Activated CD4-positive, alpha-beta T cell treated with anti-CD3 and anti-CD28 coated beads, Interleukin-2, amount 50 U/mL, for 48 hours (primary cell): ENCODE measurements at places on chromosomes 4 and X.

- no peak for DNase-seq
Measured at GRCh38 chrX:16138108-16138427, 14.7 kb downstream of the GRPR start.

- DNase-seq: no peak
Measured at GRCh38 chrX:38052096-38052495, 45.7 kb downstream of the SYTL5 start.

- no peak for DNase-seq
Measured at GRCh38 chr4:15653864-15654592, 1.1 kb downstream of the FBXL5 start.

DNA sequence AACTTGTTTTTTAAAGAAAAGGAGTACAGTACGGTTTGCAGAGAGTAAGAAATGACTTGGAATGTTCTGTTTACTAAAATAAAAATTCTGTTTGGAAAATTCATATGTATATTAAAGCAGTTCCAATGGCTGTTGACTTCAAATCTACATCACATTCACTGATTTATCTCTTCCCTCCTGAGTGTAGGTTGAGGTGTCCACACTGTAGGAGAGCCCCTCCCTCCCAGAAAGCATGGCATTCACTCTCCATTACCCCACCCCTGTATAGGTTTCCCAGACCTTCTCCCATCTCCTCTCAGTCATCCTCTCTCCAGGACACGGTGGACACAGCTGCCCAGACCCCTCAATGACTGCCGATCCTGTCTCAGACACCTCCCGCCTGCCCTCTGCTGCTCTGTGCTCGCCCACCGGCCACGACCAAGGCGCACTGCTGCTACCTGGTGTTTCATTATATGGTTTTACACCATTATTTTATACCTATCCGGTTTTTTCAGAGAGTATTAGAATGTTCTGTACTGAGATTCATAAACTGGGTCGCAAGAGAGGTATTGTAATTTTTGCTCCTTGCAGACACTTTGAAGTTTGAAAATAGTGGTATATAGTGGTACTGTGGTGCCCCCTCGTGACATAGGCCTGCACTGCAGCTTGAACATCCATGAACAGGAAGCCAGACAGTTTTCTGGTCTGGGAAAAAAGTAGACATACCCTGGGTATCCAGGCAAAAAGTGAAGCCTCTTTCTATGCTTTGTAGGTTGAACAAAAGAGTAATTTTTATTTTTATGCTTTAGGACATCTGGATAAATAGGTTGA is 38.8 kb upstream of the BEX4 start:
- DNase-seq: peak; percentile 64

DNA sequence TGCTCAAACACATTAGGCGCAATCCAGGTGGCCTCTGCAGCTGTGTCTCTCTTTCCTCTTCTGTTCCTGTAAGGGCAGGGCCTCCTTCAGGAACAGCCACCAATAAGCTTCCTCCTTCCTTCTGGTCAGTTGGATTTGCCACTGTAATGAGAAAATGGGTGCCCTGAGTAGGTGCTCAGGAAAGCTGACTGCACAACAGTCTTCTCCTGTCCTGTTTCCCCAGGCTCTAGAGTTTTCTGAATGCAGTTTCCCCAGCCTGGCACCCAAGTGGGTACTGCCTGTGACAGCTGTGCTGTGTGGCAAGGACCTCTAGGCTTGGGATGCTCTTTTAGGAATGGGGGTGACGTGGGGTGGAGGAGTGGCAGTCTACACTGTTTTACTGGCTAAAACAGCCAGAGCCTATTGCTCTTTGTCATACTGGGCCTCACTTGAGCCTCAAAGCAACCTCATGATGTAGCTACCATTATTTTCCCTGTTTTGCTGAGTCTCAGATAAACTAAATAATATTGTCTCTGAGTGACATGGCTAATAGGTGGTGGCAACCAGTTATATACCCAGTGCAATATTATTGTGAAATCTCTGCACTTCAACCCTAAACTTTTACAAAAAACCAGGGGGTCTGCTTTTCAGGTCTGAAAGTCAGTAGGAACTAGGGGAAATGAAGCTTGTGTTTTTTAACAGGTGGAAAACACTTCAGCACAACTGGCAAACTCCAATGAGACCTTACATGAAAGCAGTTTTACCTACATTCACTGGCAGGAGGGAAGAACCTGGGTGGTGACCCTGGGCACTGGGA is 1.2 kb downstream of the CXCL2 start:
- DNase-seq: no peak

GRCh38 chr4:80446664-80447063 is 111.1 kb downstream of the CFAP299 start:
- no peak for DNase-seq

DNA sequence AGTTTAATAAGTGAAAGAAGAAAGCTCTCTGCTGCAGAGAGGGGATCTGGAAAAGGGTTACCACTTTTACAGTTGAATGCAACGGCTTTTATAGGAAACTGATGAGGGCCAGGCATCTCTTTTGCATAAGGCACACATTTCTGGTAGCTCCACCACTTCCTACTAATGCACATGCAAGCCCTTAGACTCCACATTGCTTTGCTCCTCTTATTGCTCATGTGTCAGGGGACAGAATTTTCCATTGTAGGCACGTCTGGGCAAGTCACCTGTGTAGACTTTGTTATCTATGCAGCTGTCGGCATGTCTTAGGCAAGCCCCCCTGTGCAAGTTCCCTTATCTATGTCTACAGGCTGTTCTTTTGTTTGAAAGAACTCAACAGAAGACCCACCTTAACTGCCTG is 294.6 kb upstream of the STS start:
- DNase-seq: no peak

- DNase-seq: no peak
Measured at GRCh38 chr4:40224432-40224831, 27.6 kb downstream of the RHOH start.

DNA sequence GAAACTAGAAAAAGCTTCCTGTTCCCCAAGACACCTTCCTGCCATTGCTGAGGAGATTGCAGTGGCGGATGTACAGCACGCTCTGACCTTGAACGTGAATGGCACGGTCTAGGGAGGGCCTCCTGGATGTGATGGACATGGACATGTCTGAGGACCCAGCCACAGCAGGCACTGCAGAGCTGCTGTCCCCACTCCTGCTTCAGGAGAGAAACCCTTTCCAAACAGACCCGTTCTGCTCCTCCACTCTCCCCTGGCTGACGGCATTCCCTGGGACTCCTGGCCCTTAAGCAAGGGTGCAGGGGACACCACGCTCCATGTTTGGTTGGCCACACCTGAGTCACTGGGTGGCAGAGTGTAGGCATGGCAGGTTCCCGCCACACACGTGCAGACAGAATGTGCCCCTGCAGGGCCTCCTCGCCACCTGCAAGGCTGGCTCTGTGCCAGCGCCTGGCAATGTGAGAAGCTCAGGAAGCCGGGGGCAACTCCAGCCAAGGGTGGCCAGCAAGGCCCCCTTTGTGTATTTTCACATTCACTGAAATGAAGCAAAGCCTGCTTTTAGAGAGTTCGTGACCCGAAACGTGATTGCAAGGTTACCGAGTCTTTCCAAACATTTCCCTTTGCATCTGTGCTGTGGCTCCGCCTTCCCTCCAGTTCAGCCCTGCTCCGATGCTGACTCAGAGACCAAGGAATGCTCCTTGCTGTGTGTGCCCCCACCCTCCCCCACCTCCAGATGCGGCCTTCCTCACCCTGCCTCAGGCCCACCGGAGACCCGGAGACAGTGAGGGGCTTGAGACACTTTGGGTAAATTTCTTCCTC is 46.1 kb downstream of the HTRA3 start:
- DNase-seq: no peak

DNA sequence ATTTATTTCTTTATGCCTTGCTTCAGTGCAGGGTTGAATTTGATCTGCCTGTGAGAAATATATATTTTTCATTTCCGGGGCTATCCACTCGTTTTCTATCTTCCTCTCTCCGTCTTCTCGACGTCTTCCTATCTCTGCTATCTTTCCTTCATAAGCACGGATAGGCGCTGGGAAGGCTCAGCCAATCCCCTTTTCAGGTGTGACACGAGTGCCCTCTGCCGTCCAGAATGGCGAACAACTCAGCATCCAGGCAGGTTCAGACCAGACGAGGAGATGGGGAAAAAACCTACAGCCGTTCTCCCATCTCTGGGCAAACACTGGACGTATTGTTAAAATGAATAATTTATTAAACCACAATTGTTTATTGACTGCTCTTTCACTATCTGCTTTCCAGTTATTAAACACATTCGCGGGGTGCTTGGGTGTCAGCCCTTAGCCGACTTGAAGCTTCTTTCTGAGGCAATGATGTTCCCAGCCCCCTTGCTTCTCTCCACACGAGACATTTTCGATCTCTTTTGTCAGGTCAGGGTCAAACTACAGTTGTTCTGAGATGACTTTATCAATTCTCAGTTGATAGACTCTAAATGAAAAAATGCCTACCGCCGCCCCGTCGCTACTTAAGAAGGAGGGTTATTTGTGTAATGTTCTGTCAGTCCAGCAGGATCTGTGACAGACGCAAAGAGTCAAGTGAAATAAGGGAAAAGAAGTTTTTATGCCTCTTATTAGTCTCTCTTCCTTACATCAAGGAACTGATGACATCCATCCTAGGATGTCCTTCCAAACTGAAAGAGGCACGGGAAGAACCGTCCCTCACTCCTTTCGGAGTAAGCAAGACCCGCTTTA is 96.3 kb upstream of the NOCT start:
- DNase-seq: peak; percentile 70

DNA sequence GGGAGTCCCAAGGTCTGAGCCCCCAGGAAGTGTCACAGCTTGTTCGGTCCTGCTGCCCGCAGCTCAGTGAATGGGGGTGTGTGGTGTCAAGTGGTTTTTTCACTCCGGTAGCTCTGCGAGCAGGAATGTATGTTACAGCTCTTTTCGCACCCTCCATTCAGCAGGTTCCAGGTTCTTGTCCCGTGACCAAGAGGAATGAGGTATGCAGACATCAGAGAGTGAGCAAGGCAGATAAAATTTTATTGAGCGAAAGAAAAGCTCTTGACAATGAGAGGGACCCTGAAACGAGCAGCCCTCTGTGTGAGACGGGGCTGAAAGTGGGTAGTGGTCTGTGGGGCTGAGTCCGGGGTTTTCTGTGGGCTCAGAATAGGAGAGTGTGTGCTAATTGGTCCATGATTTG is 31.5 kb downstream of the UCHL1 start:
- DNase-seq: no peak

DNA sequence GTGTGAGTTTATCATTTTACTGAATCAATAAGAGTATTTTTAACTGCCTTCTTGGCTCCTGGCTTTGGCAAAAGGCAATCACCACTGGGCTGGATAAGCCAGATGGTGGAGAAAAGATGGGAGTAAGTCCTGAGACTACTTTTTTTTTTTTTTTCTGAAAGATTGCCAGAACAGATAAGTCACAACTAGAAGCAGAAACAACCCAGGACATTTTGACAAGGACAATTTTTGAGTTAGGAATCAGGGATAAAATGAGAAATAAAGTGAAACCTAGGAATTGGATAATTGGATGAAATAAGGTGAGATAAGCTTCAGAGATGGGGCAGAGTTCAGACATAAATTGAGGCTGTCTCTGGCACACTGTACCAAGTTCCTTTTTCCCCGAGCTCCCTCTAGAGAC is 471.0 kb downstream of the KLHL13 start:
- no peak for DNase-seq

DNA sequence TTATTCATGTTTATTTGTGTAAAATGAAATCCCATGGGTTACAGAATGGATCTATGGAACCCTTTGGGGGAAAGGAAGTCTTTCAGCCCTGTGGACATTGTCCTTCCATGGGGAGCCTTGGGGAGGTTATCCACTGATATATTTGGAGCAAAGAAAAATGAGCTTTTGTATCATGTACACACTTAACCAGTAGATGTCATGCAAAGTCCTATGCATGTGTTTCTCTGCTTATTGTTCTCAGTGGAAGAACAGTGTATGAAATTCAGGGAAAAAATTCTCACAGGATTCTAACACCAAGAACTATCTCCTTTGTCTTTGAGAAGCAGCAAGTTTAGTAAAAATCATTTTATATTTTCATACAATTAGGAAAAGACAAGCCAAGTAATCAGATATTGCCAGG is 105.3 kb downstream of the DTHD1 start:
- DNase-seq: no peak

DNA sequence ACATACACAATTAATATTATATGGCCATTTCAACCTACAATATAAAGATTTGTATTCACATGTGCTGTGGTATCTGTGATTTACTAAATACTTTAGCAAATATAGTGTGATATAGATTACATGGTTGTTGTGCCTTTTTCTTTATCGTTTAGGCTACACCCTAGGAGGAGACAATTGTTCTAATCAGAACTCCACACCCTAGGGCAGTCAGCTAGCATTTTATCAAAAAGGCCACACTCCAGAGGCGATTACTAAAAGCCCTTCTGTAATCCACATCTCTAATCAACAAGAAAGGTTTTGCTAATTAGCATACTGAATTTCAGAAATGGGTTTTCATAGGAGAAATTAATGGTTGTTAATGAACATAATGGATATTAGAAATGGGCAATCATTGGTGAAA is 319.5 kb upstream of the NOCT start:
- no peak for DNase-seq

- DNase-seq: no peak
Measured at GRCh38 chr4:85940151-85940550, 419.7 kb downstream of the MAPK10 start.

DNA sequence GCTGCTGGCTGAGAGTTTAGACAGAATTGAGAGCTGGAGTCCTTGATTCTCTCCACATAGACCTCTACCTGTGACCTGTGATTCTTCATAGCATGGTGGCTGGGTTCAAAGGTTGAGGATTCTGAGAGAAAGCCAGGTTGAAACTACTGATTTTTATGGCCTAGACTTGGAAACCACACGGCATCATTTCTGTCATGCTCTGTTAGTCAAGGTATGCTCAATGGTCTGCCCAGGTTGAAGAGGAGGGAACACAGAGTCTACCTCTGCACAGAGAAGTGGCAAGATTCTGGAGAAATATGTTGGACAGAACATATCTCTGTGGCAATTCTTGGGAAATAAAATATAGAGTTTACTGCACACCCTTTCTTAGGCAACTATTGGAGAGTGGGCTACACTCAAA is 57.2 kb upstream of the CXorf66 start:
- no peak for DNase-seq

DNA sequence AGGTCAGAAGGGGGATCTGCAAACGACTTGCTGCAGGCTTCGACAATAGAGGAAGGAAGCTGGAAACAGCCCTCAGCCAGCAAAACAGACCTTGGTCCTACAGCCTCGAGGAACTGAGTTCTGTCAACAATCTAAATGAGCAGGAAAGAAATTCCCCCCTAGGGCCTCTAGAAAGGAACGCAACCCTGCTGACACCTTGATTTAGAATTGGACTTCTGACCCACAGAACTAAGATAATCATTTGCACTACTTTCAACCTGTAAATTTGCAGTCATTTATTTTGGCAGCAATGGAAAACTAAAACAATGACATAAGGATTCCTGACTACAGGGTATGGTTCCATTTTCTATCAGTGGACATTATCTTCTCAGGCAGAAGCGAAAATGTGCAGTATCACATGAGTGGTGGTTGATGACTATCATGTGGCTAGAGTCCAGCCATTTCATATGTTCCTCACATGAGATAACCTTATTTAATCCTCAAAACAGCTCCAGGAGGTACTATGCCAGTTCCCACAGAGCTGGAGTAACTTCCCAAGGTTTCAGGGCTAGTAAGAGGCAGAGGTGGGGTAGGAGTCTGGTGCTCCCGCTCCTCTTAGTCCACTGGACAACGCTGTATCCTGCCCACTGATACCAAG is 61.6 kb downstream of the SAT1 start:
- DNase-seq: no peak
